GM23248 (cell line): ENCODE measurements at places on chromosomes 5 and 9. TPM values are rescaled to one million over a fixed set of nuclear protein-coding genes. Genes with fewer than 3 reads are reported as not detected.

DNA sequence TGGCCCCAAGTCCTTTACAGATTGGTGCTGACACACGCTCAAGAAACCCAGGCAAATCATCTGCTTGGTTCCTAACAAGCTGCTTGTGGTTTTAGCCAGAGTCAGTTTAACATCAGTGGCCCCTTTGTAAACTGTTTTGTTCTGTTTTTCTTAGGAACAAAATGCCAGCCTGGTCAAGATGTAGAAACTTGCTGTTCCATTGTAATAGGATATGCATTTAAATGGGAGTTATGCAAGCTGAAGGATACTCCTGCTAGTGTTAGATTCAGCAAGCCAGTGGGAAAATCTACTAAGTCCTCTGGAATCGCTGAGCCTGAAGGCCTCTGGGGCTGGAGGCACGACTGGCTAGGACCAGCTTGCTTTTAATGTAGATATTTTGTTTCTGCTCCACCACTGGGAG is 391.1 kb downstream of the TLE4 start:
- no peak for DNase-seq

DNA sequence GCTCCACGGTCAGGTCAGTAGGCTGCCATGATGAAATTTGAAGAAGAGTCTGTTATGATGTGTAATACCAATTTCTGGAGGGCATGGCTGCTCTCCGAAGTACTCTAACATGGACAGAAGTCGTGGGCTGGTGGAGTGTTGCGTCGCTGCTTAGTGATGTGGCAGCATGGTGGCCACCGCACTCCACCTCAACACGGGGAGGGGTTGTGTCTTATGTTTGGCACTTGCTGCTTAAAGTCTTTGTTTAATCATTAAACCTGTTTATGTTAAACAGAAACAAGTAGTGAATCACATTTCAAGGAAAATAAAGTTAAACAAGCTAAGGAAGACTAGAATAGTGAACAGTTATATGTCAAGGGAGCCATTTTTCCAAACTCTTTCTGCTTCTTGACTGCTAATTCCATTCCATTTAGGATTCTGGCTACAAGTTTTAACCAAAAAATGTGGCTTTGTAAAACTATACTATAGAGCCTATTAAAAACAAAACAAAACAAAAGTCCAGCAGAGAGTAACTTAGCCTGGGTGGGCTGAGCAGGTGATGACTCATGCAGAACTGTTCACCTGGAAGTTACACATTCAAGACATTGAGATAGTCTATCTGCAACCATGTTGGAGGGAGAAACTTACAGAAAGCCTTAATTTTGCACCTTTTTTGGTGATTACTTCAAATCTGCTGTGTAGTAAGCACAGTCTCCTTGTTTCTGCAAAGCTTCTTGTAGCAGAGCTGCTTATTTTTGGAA is 9.5 kb downstream of the HABP4 start:
- no peak for DNase-seq

GRCh38 chr5:41708604-41708940 is 161.7 kb downstream of the OXCT1 start:
- DNase-seq, result no peak

- peak; percentile 94 for DNase-seq
Observed at GRCh38 chr5:73030995-73031394, 75.2 kb downstream of the FCHO2 start.

DNA sequence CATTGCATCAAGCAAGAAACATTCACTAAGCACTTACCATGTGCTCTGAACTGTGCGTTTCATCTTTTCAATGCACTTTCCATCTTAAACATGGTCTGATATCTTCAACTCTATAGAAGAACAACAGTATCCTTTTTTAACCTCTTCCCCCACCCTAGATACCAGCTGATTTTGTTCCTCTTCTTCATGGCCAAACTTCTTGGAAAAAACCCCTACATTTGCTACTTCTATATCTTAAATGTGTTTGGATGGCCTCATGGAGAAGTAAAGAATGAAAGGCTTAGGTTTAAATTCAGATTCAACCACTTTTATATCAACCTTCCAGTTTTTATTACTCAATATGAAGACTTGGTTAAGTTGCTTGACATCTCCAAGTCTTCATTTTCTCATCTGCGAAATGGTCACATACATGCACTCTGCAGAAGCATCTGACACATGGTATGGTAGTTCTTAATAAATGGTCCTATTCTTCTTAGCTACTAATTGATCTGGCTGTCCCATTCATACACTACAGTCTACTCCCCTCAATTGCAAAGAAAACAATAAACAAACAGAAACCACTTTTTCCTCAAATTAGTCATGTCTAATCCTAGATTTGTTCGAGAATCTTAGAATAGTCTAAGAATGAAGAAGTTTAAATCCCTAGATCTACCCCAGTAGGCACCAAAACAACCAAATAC is 59.4 kb downstream of the FYB1 start:
- no peak for DNase-seq

The FBP2 gene
- total RNA-seq, result not detected in 2 replicates

- no peak for DNase-seq
Observed at GRCh38 chr9:75046725-75047345, 18.7 kb upstream of the CARNMT1 start.
